Adipocyte (in vitro differentiated cells): ENCODE measurements at places on chromosomes 7 and 10.
A peak's percentile ranks its signal among the peaks of the same experiment; 100 is the strongest.

DNA sequence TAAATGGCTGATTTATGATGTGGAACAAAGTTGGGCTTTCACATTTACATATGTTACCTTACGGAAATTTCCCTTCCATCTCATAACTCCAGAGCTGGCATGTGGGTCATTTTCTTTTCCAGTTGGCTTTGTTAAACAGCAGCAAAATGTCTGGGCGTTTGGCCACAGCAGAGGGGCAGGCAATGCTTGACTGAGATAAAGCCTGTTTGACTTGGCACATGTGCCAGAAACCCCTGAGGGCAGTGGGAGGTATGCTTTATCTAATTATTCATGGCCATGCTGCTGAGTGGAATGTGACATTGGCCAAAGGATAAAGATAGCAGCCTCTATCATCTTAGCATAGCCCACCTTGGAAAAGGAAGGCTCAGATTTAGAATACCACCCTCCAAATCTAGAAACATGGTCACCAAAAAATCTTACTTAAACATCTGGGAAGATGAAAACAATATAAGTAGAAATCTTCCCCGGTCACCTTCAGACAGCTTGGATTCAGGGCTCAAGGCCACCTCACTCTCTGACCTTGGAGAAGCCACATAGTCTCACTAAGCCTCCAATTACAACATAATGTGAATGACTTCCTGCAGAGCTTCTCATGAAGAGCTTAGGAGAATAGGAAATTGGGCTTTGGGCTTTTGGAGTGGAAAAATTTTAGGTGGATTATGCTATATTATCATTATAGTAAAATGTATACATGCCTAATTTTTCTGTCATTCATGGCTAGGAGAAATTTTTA, 101.5 kb downstream of the GRM3 start:
- DNase-seq: no peak

DNA sequence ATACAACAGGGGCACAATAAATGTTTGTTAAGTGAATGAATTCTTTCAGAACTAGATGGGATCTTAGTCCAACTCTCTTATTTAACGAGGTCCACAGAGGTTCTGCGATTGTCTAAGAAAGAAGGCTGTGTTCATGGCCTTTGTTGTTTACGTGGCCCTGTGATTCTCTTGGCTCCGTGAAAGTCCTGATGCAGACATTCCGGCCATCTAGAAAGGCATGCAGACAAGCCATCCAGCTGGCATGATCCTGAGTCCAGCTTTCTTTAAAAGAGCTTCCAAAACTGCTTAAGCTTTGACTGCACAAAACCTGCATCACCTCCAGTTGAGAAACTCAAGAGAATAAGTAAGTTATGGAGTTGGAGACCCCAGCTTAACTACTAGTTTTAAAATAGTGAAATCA, 26.0 kb downstream of the EGFR start:
- DNase-seq: peak; percentile 19

GRCh38 chr10:133196221-133196915, 33.6 kb upstream of the UTF1 start:
- no peak for DNase-seq

- peak; percentile 22 for DNase-seq
These were observed 133.7 kb upstream of the SEMA3E start for GRCh38 chr7:83782628-83783027.

- DNase-seq: no peak
These were observed 219.0 kb downstream of the DIP2C start for GRCh38 chr10:470339-471003.

DNA sequence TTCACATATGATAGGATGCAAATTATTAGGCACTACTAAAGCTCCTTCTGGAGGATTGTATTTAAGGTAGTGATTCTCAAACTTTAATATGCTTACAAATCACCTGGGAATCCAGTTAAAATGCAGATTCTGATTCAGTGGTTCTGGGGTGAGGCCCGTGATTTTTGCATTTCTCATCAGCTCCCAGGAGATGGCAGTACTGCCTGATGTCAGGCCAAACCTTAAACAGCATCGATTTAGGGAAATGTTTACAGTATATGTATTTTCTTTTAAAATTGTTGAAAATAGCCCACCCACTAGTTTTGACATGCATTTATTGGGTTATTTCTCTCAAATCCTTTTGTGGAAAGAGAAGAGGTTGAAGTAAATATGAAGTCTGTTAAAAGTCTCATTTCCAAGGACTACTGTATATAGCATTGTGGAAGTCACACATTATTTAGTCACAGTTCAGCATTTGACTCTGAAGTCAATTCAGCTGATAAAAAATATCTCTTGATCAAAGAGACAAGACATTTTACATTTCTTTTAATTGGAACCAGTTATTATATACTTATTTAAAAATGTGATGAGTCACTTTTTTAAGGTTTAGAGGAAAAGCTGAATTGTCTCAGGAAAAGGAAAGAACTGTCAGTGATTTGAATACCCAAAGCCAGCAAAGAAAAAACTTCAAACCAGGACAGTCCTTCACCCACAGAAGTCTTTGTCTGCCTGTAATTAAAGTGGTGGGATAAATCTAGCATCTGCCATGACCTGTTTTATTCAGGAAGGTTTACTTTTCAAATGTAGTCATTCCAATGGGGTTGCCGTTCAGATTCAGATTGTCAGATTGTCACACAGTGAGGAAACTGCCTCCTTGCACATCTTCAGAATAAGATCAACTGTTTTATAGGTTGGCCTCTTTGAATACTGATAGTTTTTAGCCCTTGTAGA, 21.1 kb upstream of the HBP1 start:
- DNase-seq: peak; percentile 76

DNA sequence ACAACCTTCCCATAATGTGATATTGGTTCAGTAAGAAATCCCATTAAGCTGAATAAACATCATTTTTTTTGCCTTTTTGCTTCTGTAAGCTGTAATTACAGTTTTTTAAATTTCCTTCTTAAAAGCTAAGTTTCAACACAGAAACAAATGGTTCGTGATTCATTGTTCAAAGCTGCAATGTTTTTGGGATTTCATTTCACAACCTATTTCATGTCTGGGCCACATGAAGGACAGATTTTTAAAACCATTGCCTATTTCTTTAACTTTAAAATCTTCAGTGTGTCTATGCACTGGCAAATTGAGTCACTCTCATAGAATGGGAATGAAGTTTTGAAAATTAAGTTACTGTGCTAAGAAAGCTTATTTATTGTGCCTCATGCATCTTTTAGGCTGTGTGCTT, 66.9 kb downstream of the TFPI2 start:
- peak; percentile 80 for DNase-seq

DNA sequence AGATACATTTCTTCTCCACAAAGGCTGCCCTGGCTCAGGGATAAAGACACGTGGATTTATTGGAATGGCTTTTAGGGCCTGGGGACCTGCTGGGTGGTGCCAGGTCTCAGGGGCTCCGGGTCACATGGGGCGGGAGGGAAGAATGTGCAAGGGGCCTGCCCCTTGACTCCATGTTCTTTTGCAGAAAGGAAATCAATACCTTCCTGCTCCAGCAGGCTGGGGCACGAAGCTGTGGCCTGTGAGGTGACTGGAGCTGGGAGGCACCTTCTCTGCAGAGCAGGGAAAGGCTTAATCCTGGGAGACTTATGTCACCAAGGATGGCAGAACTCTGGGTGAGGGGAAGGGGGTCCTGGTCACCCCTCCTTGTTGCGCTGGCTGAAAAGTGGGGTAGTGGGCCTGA, 42.3 kb upstream of the GNA12 start:
- no peak for DNase-seq
